Bronchial smooth muscle cell (primary cell): ENCODE measurements at places on chromosomes 2 and 18. TPM values are rescaled to one million over a fixed set of nuclear protein-coding genes. Genes with fewer than 3 reads are reported as not detected.

Gene SULT1C2
- total RNA-seq: under 0.01 and 1.1 TPM in 2 replicates

Gene CSRNP3
- 1.9 and 2.0 TPM in 2 replicates for total RNA-seq

Gene NPAS2
- total RNA-seq: 1.7 and 2.7 TPM in 2 replicates

Gene SUCLG1
- 39.6 and 47.1 TPM in 2 replicates for total RNA-seq

Gene LIPG
- 0.17 and 0.63 TPM in 2 replicates for total RNA-seq

Gene IFT172
- total RNA-seq: 32.3 and 51.1 TPM in 2 replicates

Gene SESTD1
- total RNA-seq: 33.7 and 36.7 TPM in 2 replicates

Gene CD207
- total RNA-seq: 0.09 TPM in 1 of 2 replicates, not detected in the other

Gene GALNT13
- total RNA-seq: under 0.01 TPM in 1 of 2 replicates, not detected in the other

Gene ITGA6
- 5.3 and 23.2 TPM in 2 replicates for total RNA-seq

Gene LYG2
- not detected in 2 replicates for total RNA-seq

Gene TMEM17
- total RNA-seq: 1.9 and 2.5 TPM in 2 replicates

Gene AGXT
- not detected in 2 replicates for total RNA-seq
